Activated naive CD8-positive, alpha-beta T cell treated with anti-CD3 and anti-CD28 coated beads, Interleukin-2, amount 50 U/mL, for 16 hours (primary cell): ENCODE measurements at places on chromosomes 5 and 9.

- DNase-seq: no peak
Measured at GRCh38 chr9:12094046-12094445, 599.1 kb upstream of the TYRP1 start.

- no peak for DNase-seq
Measured at GRCh38 chr5:174935854-174936474, 211.6 kb downstream of the MSX2 start.

DNA sequence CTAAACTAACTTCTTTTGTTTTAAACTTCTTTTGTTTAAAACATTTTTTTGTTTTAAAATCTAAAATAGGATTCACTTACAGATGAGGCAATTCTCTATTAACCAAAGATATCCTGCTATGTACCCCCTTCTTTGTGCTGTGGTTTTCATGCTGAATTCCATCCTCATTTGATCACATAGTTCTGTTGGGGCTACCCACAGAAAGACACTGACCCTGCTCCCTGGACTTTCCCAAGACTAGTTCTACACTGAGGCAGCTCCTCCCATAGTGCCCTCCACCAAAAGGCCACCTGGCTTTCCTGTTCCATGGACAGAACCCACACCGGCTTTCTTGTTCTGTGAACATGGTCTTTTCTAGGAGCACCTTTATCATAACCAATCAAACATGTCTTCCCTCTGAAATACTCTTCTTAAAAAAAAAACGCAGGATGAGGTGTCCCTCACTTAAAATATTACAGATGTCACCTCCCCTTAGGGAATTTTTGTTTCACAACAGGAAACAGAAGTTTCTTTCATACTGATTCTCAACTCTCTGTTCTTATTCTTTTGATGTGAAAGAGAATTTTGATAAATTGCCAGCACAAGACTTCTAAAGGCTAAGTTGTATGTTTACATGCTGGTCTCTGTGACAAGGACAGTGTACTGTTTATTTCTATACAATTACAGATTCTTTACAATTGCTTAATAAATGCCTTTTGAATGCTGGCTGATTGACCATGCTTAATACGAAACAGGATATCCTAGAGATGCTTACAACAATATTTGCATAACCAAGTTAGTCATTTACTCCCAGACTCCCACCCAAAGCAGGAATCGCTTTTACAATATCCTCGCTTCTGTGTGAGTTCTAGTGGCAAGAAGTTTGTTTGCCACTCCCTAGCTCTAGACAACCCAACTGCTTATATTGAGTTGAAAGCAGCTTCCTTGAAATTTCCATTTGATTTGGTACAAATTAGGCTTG, 300.4 kb downstream of the DTWD2 start:
- no peak for DNase-seq

DNA sequence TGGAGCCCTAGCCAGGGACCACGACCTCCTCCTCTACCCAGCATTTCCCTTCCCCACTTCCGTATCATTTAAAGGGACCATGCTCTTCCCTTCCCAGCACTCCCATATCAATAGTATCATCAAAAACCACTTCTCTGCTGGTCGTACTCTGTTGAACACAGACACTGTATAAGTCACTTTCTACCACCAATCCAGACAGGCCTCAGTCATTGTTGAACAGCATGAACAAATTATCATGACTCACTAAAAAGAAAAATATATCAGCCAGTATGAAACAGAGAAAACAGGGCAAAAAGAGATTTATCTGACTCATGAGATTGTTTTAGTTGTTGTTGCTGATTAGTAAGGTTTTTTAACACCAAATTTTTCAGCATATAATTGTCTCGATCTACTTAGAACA, 89.8 kb downstream of the CDKN2A start:
- no peak for DNase-seq

DNA sequence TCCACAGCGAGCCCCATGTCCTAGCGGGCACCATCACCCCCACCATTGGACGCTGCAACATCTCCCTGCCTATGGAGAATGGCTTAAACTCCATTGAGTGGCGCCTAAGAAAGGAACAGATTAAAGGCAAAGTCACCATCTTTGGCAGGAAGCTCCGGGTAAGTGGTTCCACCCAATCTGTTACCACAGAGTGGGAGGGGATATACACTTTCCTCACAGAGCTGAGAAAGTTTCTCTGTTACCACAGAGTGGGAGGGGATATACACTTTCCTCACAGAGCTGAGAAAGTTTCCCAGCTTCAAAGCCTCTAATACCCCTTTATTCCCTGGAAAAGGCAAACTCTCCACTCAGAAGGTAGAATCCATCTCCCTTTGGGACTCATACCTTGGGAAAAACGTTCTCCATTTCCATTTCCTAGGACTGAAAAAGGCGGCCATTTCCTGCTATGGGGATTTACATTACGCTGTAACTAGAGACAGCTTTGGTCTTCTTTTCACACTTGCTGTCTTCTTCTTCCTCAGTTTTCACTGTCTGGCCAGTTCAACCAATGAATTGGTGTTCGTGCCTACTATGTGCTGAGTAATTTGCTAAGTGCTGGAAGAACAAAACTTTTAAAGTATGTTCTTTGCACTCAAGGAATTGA, 63.4 kb upstream of the WWC1 start:
- DNase-seq: no peak

DNA sequence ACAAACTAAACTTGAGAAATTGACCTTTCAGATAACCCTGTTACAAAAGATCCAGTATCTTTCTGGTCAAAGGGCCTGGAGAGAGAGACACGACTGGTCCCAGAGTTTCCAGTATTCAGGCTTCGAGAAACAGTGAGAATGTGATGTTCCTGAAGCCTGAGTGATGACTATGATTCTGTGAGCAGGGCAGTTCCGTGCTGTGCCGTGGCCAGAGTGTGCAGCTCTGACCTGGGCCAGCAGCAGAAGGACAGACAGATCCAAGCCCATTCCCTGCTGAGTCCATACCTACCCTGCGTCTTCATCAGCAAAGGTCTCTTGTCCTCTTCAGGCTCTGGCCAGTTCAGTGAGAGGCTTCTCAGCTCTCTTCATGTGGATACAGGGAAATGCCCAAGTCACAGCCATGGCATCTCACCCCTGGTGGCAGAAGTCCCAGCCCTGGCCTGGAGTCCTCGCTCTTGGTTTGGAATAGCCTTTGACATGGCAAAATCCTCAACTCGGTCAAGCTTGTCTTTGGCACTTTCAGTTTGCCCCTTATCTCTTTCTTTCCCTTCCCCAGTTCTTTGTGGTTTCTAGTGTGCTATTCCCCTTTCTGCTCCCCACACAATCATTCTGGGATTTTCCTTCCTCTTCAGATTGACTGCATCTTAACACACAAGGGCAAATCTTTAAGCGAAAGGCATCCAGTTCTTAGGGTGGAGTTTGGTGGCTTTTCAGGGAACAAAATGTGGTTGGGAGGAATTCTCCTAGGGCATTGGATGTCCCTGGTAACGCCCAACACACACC, 107.7 kb downstream of the LIFR start:
- DNase-seq: no peak

GRCh38 chr9:38112049-38112448, 43.0 kb upstream of the SHB start:
- DNase-seq: no peak

DNA sequence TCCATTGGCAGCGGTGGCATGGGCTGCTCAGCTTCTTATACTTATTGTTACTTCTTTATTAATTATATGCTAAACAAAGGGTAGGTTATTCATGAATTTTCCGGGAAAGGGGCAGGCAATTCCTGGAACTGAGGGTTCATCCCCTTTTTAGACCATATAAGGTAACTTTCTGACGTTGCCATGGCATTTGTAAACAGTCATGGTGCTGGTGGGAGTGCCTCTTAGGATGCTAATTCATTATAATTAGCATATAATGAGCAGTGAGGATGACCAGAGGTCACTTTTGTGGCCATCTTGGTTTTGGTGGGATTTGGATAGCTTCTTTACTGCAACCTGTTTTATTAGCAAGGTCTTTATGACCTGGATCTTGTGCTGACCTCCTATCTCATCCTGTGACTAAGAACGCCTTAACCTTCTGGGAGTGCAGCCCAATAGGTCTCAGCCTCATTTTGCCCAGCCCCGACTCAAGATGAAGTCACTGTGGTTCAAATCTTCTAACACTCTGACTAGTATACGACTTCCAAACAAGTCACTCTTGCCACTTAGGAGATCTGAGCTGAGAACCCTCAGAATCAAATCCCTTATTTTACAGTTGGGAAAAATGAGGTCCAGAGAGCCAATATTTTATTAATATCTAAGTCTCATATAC, 237.5 kb downstream of the TRIM32 start:
- DNase-seq: no peak

DNA sequence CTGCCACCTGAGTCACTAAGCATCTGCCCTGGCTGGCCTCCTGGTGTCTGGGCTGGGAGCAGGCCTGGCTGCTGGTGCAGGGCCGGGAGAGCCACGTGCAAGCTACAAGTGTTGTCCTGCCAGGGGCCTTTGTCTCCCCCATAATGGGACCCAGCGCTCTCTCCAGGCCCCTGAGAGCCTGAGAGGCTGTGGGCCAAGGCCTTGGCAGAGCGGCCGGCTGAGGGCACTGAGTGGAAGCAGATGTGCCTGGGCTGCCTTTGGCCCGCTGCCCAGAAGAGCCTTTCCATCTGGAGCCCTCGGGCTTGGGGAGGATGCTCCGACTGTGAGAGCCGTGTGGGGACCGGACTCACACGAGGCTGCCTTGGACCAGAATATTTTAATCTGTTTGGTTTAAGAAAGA, 185.5 kb downstream of the RGS3 start:
- DNase-seq: no peak

DNA sequence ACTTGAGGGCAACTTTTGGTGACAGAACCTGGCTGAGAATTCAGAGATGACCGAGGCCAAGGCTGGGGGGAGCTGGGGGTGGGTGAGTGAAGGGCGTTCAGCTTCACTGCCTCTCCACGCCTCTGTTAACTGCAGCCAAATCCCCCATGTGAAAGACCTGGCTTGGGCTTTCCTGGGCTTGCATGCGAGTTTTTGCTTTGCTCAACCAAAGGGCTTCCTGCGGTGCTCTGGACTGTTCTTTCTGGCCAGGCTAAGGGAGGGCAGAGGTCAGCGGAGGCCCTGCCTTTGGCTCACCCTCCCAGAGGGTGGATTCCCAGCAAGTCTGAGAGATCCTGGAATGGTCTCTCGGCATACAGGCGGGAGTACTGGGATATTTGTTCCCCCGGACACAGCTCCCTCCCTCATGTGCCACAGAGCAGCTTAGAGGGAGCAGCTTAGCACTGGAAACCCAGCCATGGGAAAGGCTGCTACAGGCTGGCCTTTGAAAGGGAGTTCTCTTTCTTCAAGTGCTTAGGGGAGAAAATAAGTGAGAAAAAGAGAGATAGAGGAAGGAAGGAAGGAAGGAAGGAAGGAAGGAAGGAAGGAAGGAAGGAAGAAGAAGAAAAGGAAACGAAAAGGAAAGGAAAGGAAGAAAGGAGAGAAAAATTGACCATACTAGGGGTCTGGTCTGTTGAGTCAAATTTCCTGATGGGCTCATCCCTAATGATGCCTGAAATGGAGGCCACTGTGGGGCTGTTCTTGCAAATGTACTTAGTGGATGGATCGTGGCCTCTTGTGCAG, 158.8 kb downstream of the FGF18 start:
- no peak for DNase-seq

- DNase-seq: no peak
Measured at GRCh38 chr5:114332493-114332892, 29.4 kb upstream of the KCNN2 start.

- DNase-seq: peak; percentile 25
Measured at GRCh38 chr5:150904479-150905311, at the start of gene ZNF300. Gene ZNF300 (minus strand): TSS chr5:150904980. CDS start chr5:150903155, 1,825 bp downstream.

GRCh38 chr5:173383711-173384110, 55.5 kb upstream of the STC2 start:
- DNase-seq: no peak

- DNase-seq: no peak
Measured at GRCh38 chr9:69601698-69602097, 70.5 kb downstream of the APBA1 start.

GRCh38 chr5:55601204-55601618, 66.4 kb upstream of the PLPP1 start:
- DNase-seq: no peak
